ENCODE measurements at places on chromosomes 5 and 9.

DNA sequence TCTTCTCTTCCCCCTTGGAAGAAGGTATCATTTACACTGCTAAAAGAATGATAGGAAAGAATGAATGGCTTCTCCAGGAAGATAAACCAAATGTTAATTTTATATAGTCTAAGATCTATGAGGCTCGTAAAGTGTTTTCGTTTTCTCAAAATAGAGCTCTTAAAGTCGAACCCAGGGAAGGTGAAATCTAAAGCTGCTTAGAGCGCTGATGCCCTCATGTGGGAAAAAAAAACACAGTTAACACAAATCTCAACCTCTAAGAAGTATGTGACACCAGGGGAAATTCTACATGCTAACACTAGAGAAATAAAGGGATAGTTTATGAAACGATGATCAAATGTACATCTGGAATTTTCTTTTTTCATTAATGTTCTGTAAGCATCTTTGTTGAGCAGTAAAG is 257.9 kb downstream of the RASEF start:
- no peak for DNase-seq

- no peak for DNase-seq
Observed at GRCh38 chr5:62340392-62340791, 34.4 kb downstream of the KIF2A start.

DNA sequence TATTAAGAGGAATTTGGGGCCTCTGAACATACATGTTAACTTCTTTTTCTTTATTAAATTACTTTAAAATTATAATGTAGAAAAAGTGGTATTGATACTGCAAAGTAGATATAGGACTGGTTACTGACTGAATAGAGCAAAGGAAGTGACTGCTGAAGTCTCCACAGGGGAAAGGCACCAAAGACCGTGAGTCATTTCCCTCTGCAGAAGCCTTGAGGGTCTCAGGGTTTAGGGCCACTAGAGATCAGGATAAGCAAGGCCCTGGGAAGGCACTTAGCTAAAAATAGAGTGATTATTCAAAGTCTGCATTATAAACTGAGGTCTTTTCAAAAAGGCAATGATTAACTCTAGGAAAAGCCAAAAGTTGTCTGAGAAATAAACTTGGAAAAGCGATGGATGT is 44.7 kb upstream of the ITGA1 start:
- DNase-seq = no peak

- no peak for DNase-seq
Observed at GRCh38 chr5:35153375-35153932, 76.8 kb downstream of the PRLR start.

DNA sequence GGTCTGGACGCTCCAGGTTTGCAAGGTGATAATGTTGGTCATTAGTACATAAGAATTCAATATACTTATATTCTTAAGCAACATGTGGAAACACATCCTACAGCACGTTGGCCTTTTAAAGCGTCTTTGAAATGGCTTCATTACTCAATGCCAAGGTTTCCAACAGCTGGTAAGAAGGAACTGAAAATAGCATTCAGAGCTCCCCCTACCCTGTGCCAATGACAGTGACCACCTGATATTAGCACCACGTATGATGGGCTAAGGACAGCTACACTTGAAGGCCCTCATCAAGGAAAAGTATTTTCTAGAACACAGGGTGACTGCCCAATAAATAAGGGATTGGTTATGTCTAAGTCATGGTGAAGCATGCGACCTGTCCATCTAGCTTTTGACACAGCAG is 9.9 kb downstream of the ZNF622 start:
- no peak for DNase-seq

GRCh38 chr5:31235381-31235780 is 41.9 kb downstream of the CDH6 start:
- DNase-seq = no peak

DNA sequence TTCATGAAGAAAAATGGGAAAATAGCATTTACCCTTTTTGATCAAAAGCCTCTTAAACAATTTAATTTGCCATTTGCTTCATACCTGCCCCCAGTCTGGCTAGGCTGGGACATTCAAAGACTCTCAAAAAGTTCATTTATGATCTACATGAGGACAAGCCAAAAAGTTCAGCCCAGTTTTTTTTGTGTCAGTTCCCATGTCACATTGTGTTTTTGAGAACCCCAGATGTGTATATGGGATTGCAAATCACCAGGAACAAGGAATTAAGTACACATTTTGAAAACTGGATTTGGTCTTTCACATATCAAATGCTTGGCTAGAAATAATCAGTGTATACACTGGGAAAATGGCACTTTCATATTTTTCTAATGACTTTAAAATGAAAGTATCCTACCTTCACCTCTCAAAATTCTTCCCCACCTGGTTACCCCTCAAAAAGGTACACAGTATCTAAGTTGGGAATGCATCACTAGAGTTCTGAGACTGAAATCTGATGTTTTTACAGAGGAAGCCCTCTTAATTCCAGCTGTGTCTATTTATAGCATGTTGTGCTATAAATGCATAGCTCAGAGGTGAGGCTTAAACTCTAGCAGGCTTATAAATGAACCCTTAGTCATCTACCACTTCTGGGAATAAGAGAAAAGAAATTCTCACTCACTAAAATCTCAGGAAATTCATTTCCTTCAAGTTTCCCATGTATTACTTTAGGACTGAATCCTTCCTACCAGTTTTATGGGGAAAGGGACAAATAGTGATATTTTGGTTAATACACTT is 9.3 kb downstream of the STOM start:
- DNase-seq = no peak

GRCh38 chr5:77337686-77338085 is 127.2 kb downstream of the PDE8B start:
- no peak for DNase-seq

GRCh38 chr9:137040568-137040967 is 5.4 kb downstream of the NPDC1 start:
- no peak for DNase-seq

- no peak for DNase-seq
Observed at GRCh38 chr5:135671966-135672365, 93.2 kb upstream of the CXCL14 start.

- no peak for DNase-seq
Observed at GRCh38 chr5:176955895-176956294, 50.7 kb downstream of the UIMC1 start.

GRCh38 chr9:92737611-92738299 is 26.9 kb downstream of the BICD2 start:
- no peak for DNase-seq

GRCh38 chr9:124016175-124017050 is 4.8 kb downstream of the LHX2 start:
- no peak for DNase-seq

DNA sequence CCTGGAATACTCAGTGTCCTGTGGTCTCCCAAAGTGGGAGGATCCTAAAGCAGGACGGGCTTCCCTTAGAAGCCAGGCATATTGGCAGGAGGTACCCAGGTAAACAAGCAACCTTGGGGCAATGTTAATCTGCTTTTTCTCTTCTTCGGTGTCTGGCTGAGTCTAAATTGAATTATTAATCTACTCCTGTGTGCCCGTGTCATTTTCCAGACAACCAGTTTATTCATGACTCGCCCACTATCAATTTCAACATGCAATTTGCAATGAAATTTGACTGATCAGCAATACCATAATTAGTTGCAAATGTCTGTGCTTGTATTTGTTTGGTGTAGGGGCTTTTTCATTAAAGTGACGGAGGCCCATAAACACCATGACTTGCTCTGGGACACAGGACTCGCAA is 32.9 kb upstream of the JADE2 start:
- DNase-seq = no peak

DNA sequence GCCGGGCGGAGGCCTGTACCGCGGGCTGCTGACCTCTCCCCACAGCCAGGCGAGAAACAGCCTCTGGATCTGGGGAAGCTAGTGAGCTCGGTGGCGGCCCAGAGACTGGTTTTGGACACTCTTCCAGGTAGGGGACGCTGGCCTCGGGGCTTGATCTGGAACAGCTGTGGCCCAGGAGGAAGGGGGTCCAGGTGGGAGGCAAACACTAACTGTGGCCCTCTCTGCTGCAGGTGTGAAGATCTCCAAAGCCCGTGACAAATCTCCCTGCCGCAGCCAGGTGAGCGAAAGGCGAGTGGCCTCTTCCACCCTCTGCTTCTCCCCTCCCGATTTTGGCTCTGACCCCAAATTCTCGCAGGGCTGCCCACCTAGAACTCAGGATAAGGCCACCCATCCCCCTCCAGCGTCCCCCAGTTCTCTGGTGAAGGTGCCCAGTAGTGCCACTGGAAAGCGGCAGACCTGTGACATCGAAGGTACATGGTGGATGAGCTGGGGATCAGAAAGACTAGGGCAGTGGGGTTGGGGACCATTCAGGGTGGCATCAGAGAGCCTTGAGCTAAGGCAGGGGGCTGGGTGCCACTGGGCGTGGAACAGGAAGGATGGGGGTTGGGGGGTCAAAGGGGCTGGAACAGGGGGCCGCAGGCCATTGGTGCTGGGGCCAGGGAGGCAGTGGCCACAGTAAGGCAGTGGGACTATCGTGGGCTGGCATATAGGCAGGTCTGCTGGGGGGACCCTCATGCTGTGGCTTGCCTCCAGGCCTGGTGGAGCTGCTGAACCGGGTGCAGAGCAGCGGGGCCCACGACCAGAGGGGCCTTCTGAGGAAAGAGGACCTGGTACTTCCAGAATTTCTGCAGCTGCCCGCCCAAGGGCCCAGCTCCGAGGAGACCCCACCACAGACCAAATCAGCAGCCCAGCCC is 12.9 kb upstream of the SLC34A1 start:
- no peak for DNase-seq

GRCh38 chr5:80177236-80177635 is 78.6 kb downstream of the SERINC5 start:
- no peak for DNase-seq

DNA sequence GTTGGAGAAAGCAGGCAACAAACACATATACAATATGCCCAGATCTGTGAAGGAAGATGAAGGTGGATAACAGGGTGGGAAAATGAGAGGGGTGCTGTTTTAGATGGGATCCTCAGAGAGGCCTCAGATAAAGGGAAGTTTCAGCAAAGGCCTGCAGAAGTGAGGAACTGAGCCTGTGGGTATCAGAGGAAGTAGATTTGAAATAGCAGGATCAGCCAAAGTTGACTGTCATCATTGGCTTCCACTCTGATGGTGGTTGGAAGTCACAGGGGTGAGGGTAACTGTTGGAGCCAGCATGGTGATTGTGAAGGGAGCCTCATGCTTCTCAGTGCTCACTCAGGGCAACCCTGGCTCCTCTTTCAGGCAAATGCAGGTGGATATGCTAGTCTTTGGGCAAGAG is 607.2 kb upstream of the CLINT1 start:
- DNase-seq = no peak

DNA sequence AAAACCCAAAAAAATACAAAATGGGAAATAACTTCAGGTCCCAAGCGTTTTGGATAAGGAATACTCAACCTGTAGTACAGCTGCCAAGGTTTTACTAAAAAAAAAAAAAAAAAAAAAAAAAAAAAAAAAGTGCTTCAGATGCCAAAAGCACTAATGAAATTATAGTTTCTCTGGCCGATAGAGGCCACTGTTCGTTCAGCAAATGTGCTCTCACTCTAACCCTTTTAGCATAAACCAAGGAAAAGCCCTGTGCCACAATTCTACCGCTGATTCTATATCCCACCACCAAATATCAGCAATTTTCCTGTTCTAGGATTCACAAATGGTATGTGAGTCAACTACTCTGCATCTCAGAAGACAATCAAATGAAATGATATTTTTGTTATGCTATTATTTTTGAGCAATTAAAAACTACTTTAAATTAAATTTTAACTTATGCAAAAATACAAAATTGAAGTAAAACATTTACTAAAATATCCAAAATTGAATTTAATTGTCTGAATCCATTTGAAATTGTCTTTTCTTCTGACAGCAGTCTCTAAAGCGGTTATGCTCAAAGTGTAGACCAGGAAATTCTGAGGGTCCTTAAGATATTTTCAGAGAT is 79.8 kb downstream of the RICTOR start:
- DNase-seq = no peak

- no peak for DNase-seq
Observed at GRCh38 chr5:142821733-142822487, 51.7 kb downstream of the ARHGAP26 start.

- DNase-seq = no peak
Observed at GRCh38 chr9:122381206-122381950, 10.6 kb downstream of the PTGS1 start.

DNA sequence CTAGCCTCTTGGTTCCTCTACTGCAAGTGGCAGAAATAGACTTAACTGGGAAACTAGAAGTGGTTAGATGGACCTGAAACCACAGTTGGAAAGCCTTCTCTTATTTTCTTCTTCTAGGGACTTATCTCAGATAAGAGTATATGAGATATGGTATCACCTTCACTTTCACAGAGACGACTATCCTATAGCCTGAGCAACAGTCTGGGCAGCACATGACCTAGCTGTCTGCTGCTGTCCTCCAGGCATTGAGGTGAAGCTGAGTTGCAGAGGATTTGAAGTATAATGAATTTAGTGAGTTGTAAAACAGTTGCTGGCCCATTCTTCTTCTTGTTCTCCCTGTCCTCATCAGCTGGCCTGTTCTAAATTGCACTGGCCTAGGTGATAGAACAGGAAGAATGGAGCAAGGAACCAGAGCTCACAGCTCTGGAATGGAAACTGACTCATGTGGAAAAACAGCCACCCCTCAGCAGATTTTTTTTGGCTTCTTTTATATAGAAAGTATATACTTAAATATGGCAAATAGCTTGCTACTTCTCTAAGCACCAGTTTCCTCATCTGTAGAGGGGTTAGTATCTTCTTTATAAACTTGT is 27.8 kb downstream of the RECK start:
- DNase-seq = no peak

DNA sequence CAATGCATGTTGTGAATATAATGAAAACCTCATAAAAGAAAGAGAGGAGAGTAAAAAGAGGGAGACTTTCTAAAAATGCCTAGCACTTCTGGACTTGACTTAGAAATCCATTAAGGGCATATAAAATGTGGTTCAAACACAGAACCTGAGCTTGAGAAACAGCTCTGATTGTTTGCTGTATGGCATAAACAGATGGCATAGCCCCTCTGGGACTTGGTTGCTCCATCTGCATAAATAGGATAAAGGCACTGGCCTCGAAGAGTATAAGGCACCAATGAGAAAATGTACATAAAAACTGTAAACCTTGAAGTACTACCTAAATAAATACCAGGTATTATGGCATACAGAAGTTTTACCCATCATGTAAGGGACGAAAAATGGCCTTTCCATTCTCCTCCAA is 23.8 kb downstream of the MRPS27 start:
- no peak for DNase-seq

DNA sequence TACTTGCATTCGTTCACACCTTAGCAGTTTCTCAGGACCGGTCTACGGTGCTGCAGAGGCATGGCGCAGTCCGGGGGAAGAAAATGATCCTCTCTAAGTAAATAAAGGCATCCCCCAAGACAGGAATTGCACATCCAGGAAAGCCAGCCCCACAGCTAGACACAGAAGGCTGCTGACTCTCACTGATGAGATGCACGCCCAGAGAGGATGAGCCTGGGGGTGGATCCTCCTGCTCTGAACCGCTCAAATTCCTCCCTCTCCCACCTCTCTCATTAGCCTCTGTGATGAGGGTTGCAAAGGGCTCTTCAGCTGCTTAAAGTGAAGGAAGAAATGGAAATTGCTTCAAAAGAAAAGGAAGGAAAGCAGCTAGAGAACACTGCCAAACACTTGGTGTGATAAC is 132.4 kb downstream of the TTLL11 start:
- no peak for DNase-seq
